ENCODE measurements at places on chromosomes 12 and 14. TPM values are rescaled to one million over a fixed set of nuclear protein-coding genes. Genes with fewer than 3 reads are reported as not detected.

DNA sequence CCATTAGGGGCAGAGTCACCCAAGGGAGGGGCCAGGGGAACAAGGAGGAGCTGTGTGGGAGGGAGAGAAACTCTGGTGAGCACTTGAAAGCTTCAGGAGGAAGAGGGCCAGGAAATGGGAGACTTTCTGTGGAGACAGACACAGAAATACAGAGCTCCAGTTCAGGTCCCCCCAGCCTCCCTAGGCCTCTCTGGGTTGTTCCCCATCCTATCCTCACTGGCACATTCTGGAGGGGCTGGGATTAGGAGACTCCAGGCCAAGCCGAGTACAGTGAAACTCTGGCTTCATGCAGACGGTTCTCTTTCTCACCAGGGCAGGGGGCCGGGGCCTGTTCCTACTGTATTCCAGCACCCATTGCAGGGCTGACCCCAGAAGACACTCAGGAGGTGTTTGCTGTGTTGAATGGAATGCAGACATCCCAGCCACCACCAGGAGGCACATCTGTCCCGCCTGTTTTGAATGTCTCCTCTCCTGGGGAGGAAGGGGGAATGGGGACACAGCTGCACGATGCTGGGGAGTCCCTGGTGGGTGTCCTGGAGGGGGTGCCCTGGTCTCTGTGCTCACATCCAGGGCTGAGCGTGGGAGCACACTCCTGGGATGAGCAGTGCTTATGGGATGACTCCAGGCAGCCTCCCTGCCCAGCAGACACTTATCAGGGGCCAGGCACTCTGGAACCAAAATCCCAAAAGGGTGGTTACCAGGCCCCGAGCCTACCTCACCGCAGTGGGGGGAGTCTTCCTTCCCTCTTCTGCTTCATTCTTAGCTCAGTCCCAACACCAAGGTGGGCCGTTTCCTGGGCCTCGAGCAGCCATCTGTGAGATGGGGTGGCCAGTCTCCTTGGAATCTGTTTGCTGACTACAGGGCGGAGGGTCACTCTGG is 5.5 kb upstream of the KRT84 start:
- DNase-seq = no peak

GRCh38 chr14:104930526-104931303 is 6.0 kb downstream of the PLD4 start:
- DNase-seq = no peak

- no peak for DNase-seq
Observed at GRCh38 chr12:55017416-55017925, 2.3 kb upstream of the NEUROD4 start.

GRCh38 chr12:24929953-24930352 is 18.9 kb downstream of the BCAT1 start:
- DNase-seq = no peak

GRCh38 chr12:21650997-21651396 is 6.6 kb downstream of the LDHB start:
- no peak for DNase-seq

GDF3 gene
- polyA plus RNA-seq = 0.91 TPM

DNA sequence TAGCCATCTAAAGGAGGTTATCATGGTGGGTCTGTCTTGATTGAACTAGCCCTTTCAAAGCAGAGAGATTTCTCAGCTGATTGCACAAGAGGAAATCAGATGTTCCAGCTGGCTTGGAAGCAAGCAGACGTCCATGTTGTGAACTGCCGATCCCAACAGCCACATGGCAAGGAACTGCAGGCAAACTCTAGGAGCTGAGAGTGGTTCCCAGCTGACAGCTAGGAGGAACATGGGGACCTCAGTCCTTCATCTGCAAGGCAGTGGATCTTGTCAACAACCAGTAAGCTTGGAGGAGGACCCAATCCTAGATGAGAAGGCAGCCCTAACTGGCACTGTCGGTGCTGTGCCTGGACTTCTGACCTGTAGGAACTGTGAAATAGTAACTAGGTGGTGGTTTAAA is 7.7 kb downstream of the ACVR1B start:
- DNase-seq = no peak

CBLN3 gene
- 3.5 TPM for polyA plus RNA-seq

DNA sequence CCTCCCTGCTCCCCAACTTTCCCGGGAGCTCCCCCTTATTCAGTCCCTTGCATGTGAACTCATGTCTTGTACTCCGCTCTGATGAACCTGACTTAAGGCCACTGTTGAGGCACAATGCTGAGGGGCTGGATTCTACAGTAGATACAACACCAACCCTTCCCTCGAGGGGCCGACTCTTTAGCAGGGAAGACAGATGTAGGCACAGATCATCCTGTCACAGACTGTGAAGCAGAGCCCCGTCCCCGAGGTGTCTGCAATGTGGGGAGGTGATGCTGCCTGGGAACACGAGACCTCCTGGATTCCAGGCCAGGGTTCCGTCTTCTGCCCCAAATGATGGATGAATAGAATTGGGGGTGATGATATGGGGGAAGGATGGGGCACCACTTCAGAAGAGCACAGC is 175.1 kb downstream of the CHST11 start:
- DNase-seq = no peak

- no peak for DNase-seq
Observed at GRCh38 chr12:38175538-38175937, 141.0 kb upstream of the ALG10B start.

KLRC4 gene
- not detected for polyA plus RNA-seq
